A549 treated with DMSO at 1 μM for 4 hours (cell line): ENCODE measurements at places on chromosomes 7 and 10. TPM values are rescaled to one million over a fixed set of nuclear protein-coding genes. Genes with fewer than 3 reads are reported as not detected.

The NUB1 gene
- 36.4 to 41.6 TPM (median 39.4 TPM) in 5 replicates for total RNA-seq

The MCMBP gene
- 81.7 to 102 TPM (median 90.8 TPM) in 5 replicates for total RNA-seq

The LIPJ gene
- total RNA-seq: not detected in 5 replicates

The ANKRD2 gene
- 2.9 to 5.1 TPM (median 4.3 TPM) in 5 replicates for total RNA-seq

The MMD2 gene
- total RNA-seq: not detected in 5 replicates

The ABCF2 gene
- total RNA-seq: 65.3 to 71.7 TPM (median 70.5 TPM) in 5 replicates

The SLC26A3 gene
- total RNA-seq: not detected in 5 replicates

The SSBP1 gene
- 282 to 332 TPM (median 295 TPM) in 5 replicates for total RNA-seq

The SPACDR gene
- total RNA-seq: 0.45 to 0.90 TPM (median 0.75 TPM) in 4 of 5 replicates, not detected in the other

The PNLIP gene
- total RNA-seq: not detected in 5 replicates

The ZNF775 gene
- 4.1 to 7.5 TPM (median 5.7 TPM) in 5 replicates for total RNA-seq

The AKR1D1 gene
- total RNA-seq: not detected in 5 replicates

The RPEL1 gene
- total RNA-seq: 0.03 TPM in 1 of 5 replicates, not detected in the others
